NCI-H2029 treated with DMSO at 0.1 percent for 48 hours (cell line): ENCODE measurements at places on chromosomes 4 and X.

DNA sequence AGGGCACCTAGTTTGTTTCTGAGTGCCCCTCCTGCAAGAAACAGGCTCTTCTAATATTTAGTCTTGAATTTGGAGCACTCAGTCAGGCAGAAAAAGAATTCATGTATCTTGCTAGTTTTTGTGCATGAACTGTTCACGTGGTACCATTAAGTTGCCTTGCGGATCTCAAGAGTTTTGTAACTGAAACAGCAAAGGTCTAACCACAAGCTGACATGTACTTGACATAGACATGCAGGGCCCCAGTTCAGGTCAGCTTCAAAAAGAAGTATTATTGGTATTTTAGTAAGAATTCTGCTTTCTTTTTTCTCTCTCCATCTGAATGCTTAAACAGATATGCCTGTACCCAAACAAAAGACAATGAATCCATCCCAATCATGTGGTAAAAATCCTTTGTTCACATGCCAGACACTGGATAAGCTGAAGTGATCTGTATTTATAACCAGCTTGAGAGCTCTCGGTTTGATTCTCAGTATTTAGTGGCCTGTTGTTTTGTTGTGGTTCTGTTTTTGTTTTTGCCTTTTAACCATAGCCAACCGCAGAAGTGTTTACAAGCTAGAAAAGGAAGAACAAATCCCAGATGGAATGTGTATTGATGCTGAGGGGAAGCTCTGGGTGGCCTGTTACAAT is 13.0 kb downstream of the RGN start:
- no peak for DNase-seq

GRCh38 chr4:18285357-18285756 is 263.8 kb upstream of the LCORL start:
- DNase-seq: no peak

DNA sequence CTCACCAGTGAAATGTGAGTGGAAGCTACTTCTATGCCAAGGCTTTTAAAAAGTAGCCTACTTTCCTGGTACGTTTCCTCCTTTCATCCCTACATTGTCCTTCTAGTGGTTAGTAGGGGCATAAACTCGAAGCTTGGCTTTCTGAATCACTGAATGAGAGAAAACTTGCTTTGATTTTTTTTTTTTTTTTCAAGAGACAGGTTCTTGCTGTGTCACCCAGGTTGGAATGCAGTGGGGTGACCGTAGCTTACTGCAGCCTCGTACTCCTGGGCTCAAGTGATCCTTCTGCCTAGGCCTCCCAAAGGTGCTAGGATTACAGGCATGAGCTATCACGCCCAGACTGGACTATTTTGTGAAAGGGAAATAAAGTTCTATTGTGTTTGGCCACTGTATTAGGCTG is 89.1 kb upstream of the IGFBP7 start:
- DNase-seq: no peak

GRCh38 chr4:3226467-3226866 is 22.5 kb upstream of the MSANTD1 start:
- peak; percentile 11 for DNase-seq

DNA sequence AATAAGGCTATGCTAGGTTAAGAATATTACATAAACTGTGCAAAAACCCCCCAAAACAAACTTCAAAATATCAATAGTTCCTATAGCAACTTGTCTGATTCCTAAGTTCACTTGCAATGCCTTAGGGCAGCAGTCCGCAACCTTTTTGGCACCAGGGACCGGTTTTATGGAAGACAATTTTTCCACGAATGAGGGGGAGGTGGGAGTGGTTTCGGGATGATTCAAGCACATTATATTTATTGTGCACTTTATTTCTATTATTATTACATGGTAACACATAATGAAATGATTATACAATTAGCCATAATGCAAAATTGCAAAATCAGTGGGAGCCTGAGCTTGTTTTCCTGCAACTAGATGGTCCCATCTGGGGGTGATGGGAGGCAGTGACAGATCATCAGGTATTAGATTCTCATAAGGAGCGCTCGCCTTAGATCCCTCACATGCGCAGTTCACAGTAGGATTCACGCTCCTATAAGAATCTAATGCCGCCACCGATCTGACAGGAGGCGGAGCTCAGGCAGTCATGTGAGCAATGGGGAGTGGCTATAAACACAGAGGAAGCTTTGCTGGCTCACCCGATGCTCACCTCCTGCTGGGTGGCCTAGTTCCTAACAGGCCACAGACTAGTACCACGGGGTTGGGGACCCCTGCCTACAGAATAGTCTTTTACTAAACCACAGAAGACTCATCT is 39.7 kb downstream of the ACOX3 start:
- no peak for DNase-seq

DNA sequence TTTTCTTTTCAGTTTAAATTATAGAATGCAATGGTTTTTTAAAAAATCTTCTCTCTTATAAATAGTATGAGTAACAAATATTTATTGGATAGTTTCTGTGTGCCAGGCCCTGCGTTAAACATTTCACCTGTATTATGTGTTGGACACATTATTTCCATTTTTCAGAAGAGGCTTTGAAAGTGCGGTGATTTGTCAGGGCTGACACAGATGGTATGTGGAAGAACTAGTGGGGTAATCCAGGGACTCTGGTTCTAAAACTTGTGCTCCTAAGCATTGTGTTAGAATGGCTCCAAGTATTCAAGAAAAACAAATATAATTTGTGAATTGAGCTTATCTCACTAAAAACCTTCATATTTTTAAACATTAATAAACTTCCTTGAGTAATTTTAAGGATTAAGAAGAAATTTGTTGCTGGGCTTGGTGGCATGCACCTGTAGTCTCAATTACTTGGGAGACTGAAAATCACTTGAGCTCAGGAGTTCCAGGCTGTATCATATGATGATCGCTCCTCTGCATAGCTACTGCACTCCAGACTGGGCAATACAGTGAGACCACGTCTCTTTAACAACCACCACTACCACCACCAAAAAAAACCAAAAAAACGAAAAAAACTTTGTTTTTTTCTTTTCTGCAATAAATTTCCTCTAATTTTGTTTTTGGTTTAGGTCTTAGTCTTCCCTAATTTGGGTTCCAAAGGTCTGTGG is 40.0 kb downstream of the RAPGEF2 start:
- no peak for DNase-seq

GRCh38 chr4:170581322-170581721 is 491.6 kb upstream of the AADAT start:
- no peak for DNase-seq

DNA sequence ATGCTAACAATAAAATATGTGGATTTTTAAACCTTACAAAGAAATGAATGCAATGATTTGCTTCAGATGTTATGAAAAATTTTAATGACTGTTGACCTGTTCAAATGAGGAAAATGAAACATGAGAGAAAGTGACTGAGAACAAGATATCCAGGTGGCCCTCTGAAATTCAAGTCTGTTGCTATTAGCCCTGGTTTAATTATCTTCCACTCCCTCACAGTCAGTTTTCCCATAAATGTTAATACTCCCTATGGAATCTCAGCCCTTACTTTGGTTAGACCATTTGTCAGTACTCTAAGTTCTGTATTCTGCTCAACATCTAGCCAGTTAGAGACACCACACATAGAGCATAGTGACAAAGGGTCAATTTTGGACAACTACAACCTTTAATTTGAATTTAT is 327.8 kb downstream of the PDGFC start:
- no peak for DNase-seq

DNA sequence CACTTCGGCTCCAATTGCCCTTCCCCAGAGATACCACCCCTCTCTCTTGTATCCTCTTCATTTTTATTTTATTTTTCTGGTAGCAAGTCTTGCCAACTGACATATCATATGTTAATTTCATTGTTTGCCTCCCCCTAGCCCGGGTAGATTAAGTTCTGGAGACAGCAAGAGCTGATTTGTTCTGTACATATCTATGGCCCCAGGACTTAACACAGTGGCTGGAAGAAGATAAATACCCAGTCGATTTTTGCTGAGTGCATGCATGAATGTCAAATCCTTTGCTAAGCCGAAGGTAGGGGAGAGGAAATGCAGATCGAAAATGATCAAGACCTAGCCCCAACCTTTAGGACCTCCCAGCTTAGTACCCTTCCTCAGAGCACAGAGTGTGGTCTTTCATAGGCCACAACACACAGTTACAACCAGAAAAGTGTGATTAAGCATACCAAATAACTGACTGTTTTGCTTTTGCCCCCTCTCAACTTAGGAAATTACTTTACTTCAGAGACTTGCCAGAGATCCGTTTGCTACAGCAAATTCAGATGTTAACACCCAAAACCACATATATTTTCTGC is 58.7 kb upstream of the KLF3 start:
- no peak for DNase-seq

DNA sequence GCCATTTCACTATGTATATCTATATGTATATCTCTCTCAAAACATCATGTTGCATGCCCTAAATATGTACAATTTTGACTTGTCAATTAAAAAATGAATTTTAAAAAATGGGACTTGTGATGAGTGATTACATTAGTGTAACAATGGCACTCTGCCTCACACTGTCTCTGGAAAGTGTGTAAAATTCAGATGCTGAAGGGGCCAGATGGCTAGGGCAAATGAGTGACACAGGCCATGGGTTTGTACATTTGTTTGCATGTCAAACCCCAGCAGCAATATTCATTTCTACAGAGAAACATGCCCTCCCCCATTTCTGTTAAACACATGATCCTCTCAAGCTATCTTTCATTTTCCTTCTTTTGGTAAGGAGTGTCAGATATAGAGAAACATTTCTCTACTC is 8.1 kb downstream of the SCARB2 start:
- DNase-seq: no peak

DNA sequence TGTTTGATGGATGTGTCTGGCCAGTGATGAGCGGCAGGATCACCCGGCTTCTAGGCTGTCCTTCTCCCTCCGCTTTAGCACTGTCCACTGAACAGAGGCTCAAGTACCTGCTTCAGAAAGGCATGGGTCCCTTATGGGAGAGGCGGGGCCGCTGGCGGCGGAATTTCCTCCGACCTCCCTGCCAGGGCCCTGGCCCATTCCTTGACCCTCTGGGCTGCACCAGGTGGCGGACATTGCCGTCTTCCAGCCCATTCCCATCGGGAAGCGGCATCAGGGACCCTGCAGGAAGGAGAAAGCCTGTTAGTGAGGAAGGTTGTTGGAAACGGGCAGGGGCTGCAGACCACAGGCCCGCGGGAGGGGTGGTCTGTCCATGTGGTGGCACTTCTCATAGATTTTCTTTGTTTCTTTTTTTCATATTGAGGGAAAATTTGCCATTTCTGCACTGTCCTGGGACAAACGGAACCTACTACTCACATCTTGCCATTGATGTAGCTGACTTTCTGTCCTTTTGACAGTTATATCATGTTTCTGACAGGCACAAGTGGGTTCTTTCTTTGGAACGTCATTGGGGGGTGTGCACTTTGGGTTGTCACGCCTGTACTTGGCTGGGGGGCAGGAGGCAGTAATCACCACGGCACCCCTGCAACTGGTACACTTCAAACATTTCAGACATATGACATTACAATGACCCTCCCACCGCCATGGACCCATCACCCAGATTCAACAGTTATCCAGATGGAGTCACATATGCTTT is 6.1 kb downstream of the APLN start:
- no peak for DNase-seq

GRCh38 chr4:154642373-154643009 is 30.0 kb upstream of the FGG start:
- no peak for DNase-seq

- DNase-seq: no peak
Observed at GRCh38 chrX:125398959-125399440, 79.3 kb downstream of the TEX13C start.

- no peak for DNase-seq
Observed at GRCh38 chr4:20764366-20764992, 64.2 kb downstream of the PACRGL start.

GRCh38 chr4:14157262-14157661 is 529.7 kb upstream of the BOD1L1 start:
- DNase-seq: no peak

DNA sequence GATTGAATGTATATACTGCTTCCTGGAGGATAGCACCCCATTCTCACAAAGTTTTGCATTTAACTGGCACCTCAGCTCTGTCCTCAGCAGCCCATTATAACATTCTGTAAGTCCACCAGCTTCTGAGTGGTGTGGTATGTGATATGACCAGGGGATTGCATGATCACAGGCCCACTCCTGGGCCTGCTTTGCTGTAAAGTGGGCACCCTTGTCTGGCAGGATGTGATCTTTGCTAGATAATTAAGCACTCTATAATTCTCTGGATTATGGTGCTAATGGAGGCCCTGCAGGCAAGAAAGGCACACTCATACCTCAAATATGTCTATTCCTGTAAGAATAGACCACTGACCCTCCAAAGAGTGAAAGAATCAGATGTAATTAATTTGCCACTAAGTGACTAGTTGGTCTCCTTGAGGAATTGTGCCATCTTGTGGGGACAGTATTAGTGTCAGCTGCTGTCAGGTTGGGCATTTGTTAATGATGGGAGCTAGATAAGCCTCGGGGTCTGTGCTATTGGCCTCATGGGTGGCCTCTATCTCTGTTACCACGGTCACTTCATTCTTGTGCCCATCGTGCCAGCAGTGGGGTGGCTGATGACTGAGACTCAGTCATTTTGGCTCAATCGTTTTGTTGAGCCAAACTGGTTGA is 2.2 kb upstream of the CFI start:
- no peak for DNase-seq

DNA sequence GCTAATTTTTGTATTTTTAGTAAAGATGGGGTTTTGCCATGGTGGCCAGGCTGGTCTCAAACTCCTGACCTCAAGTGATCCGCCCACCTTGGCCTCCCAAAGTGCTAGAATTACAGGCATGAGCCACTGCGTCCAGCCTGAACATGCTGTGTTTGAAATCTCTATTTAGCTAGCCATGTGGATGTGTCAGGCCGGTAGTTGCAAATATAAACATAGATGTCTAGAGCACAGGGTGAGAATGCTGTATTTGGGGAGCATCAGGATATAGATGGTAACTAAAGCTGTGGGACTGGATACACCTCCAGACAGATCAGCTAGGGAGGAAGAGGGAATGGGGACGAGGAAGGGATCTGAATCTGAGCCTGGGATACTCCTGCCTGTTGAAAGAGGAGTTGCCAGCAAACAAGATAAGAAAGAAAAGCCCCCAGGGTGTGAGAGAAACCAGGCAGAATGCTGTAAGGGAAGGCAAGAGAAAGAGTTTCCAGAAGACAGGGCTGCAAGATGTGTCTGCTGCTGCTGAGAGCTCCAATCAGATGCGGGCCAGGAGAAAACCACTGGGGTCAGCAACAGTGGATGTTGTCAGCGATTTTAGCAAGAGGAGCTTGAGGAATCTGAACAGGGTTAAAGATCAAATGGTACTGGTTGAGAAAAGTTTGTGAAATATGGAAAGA is 177.4 kb downstream of the PALLD start:
- no peak for DNase-seq

DNA sequence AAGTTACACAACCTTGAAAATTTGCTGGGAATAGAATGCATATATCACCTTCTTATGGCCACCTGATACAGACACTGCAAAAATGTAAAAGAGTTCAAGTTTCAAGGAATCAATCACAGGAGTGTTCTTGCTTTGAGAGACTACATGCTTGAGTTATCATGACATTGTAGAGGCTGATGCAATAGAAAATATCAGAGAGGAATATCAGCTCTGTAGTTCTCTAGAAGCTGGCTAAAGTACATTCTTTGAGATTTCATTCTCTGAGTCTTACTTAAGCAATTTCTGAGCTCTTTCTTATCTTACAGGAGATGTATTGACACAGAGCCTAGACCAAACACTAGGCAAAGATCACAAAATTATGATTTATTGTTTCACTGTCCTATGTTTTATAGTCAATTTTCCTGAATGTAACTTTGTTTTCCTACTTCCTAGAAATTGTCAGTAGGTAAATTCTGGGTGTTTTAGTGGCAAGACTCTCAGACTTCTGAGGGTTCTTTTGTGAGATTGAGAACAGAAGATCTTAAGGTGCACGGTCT is 152.1 kb upstream of the HPGD start:
- DNase-seq: no peak

- DNase-seq: no peak
Observed at GRCh38 chr4:163591614-163592020, 97.1 kb downstream of the TMA16 start.
